Central memory CD8-positive, alpha-beta T cell (primary cell): ENCODE measurements at places on chromosomes 7 and 10.

GRCh38 chr7:122652876-122653275 lies 46.0 kb downstream of the RNF133 start:
- H3K4me1 ChIP-seq: no peaks in the 10 kb centered on the region
- H3K27ac ChIP-seq: no peak overlapping the region
- H3K4me3 ChIP-seq: no peak overlapping the region
- no peaks in the 10 kb centered on the region for H3K27me3 ChIP-seq
- H3K36me3 ChIP-seq: no peaks in the 10 kb centered on the region

- peak overlapping the region; percentile 46 for H3K27ac ChIP-seq
- H3K4me1 ChIP-seq: peaks cover 39% of the 10 kb centered on the region
- H3K4me3 ChIP-seq: no peak overlapping the region
- DNase-seq: no peak
These were observed 90.3 kb downstream of the INPP5A start for GRCh38 chr10:132627666-132628531.

GRCh38 chr7:5433181-5433580 lies 9.5 kb upstream of the TNRC18 start:
- no peak for DNase-seq
- H3K4me3 ChIP-seq: no peak overlapping the region
- no peak overlapping the region for H3K27ac ChIP-seq
- peaks cover 59% of the 10 kb centered on the region for H3K27me3 ChIP-seq
- peaks cover 6% of the 10 kb centered on the region for H3K4me1 ChIP-seq

GRCh38 chr7:106339513-106340246 lies 54.9 kb upstream of the NAMPT start:
- H3K4me1 ChIP-seq: no peaks in the 10 kb centered on the region
- no peak for DNase-seq
- no peak overlapping the region for H3K27ac ChIP-seq

GRCh38 chr10:71476228-71477011 lies 79.7 kb downstream of the CDH23 start:
- H3K4me3 ChIP-seq: no peak overlapping the region
- H3K4me1 ChIP-seq: no peaks in the 10 kb centered on the region
- no peak overlapping the region for H3K27ac ChIP-seq
- H3K27me3 ChIP-seq: peaks cover 33% of the 10 kb centered on the region

- DNase-seq: no peak
- peaks cover 8% of the 10 kb centered on the region for H3K4me1 ChIP-seq
- no peak overlapping the region for H3K27ac ChIP-seq
- peaks cover 55% of the 10 kb centered on the region for H3K27me3 ChIP-seq
These were observed 5.7 kb downstream of the ELN start for GRCh38 chr7:74033372-74034311.

- DNase-seq: no peak
- H3K27ac ChIP-seq: no peak overlapping the region
- H3K4me3 ChIP-seq: no peak overlapping the region
- H3K36me3 ChIP-seq: peaks cover 2% of the 10 kb centered on the region
- H3K27me3 ChIP-seq: no peaks in the 10 kb centered on the region
These were observed 393.6 kb upstream of the CELF2 start for GRCh38 chr10:10623958-10624566.

DNA sequence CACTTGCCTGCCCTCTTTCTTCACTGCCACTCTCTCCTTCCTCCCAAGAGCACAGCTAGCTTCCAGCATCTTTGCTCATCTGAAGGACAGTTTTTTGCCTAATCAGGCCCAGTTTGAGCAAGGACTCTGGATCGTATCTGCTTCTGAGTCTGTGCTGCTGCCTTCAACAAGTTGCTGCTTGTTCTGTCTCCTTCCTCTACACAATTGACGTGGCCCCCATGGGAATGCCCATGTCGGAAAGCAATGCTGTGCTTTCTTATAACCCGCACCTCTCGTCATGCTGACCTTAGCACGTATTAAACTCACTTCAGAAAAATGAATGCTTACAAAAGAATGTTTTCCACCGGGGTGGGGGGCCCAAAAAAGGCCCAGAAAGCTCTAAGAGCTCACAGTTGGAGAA lies 324.7 kb upstream of the C7orf33 start:
- no peak overlapping the region for H3K27ac ChIP-seq
- DNase-seq: no peak
- peaks cover 49% of the 10 kb centered on the region for H3K27me3 ChIP-seq
- H3K36me3 ChIP-seq: no peaks in the 10 kb centered on the region
- no peak overlapping the region for H3K4me3 ChIP-seq

DNA sequence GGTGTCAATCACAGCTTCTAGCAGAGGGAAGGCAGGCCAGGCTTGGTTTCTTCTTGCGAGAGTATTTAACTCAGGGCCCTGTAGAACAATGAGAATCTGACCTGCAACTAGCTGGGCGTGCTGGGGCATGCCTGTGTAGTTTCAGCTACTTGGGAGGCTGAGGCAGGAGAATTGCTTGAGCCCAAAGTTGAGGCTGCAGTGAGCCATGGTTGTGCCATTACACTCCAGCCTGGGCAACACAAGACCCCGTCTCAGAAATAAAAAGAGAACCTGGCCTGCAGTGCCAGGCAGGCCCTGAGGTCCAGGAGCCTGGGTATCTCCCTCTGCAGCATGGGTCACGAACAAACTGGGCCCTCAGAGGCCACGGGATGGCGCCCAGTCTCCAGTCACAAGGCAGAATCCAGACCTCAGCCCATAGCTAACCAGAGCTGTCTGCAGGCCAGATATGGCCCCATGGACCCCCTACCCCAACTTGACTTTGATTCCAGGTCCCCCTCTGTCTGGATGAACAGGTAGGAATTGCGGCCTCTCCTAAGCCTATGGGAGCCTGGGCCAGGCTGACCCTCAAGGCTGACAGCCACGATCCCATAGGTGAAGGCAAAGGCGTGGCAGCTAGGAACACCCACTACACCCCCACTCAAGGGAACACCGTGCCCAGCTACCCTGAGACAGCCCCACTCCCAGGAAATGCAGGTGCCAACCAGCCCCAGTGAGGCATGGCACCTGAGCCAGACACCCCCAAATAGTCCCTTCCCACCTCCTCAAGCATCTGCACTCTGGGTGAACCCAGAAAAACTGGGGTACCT lies 102.7 kb upstream of the TNRC18 start:
- no peak for DNase-seq
- H3K27ac ChIP-seq: peak overlapping the region; percentile 96
- peaks cover 70% of the 10 kb centered on the region for H3K36me3 ChIP-seq
- H3K4me1 ChIP-seq: peaks cover 47% of the 10 kb centered on the region
- no peaks in the 10 kb centered on the region for H3K27me3 ChIP-seq
- H3K4me3 ChIP-seq: peak overlapping the region; percentile 99

DNA sequence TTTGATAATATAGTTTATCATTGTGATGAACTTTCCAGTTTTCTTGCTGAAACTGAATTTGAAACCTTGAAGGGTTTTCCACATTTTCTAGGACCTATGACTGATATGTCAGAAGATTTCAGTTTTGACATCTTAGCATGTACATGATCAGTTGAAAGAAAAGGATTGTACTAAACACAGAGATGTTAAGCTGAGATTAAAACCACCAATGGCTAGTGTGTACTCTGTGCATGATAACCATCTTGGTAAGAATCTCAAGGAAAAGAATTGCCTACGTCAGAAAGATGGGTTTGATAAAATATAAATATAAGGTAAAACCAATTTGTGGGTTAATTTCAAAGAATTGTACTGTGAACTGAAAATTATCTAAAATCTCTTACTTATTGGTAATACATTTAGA lies 776.4 kb downstream of the GATA3 start:
- no peak overlapping the region for H3K27ac ChIP-seq
- H3K4me3 ChIP-seq: no peak overlapping the region
- H3K4me1 ChIP-seq: no peaks in the 10 kb centered on the region
- H3K27me3 ChIP-seq: peaks cover 10% of the 10 kb centered on the region

- no peaks in the 10 kb centered on the region for H3K4me1 ChIP-seq
- no peak overlapping the region for H3K4me3 ChIP-seq
- DNase-seq: no peak
- H3K27ac ChIP-seq: peak overlapping the region; percentile 32
- no peaks in the 10 kb centered on the region for H3K27me3 ChIP-seq
- peaks cover 17% of the 10 kb centered on the region for H3K36me3 ChIP-seq
These were observed 42.8 kb downstream of the NSUN6 start for GRCh38 chr10:18608596-18608995.

- peaks cover 6% of the 10 kb centered on the region for H3K4me1 ChIP-seq
- H3K27ac ChIP-seq: no peak overlapping the region
- peaks cover 62% of the 10 kb centered on the region for H3K27me3 ChIP-seq
- peaks cover 2% of the 10 kb centered on the region for H3K36me3 ChIP-seq
- DNase-seq: no peak
These were observed 83.8 kb downstream of the EBLN1 start for GRCh38 chr10:22133749-22134624.

DNA sequence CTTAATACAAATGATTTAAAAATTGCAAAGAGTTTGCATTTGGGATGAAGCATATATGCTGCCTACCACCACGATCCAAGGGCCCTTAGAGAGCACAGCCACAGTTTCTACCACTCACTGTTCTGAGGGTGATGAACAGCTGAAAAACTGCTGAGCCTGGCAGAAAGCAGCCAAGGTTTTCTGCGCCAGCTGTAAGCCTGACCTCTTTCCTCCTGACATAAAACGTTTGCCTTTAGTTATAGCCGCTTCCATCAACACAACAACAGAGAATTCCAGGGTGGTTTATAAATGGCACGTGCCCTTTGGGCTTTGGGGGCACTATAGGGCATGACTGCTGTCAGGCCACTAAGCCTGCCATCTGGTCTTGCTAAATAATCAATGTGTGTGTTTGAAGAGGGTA lies 222.8 kb downstream of the RELN start:
- no peak overlapping the region for H3K4me3 ChIP-seq
- H3K4me1 ChIP-seq: no peaks in the 10 kb centered on the region
- peaks cover 8% of the 10 kb centered on the region for H3K27me3 ChIP-seq
- H3K27ac ChIP-seq: no peak overlapping the region

- peak; percentile 10 for DNase-seq
- H3K27me3 ChIP-seq: no peaks in the 10 kb centered on the region
- peaks cover 14% of the 10 kb centered on the region for H3K36me3 ChIP-seq
- peaks cover 13% of the 10 kb centered on the region for H3K4me1 ChIP-seq
- H3K4me3 ChIP-seq: no peak overlapping the region
These were observed 62.5 kb downstream of the CSGALNACT2 start for GRCh38 chr10:43200538-43201390.

DNA sequence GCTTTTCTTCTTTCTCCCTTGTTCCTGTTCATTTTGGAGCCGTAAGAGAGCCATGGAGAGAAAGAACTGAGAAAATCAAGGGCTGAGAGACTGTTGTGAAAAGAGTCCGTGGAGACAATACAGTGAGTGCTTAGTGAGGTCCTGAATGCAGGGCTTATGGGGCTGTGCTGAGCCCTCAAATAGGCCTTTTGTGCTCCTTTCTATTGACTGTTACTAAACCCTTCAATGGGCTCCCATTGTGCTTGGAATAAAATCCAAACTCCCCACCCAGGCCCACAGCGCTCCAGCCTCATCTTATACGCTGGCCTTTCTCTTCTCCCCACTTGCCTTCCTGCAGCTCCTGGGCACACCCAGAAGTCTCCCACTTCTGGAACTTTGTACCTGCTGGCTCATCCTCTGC lies 243.1 kb upstream of the HABP2 start:
- no peak for DNase-seq
- H3K4me1 ChIP-seq: no peaks in the 10 kb centered on the region
- H3K27me3 ChIP-seq: peaks cover 56% of the 10 kb centered on the region
- H3K36me3 ChIP-seq: no peaks in the 10 kb centered on the region
- H3K4me3 ChIP-seq: no peak overlapping the region

DNA sequence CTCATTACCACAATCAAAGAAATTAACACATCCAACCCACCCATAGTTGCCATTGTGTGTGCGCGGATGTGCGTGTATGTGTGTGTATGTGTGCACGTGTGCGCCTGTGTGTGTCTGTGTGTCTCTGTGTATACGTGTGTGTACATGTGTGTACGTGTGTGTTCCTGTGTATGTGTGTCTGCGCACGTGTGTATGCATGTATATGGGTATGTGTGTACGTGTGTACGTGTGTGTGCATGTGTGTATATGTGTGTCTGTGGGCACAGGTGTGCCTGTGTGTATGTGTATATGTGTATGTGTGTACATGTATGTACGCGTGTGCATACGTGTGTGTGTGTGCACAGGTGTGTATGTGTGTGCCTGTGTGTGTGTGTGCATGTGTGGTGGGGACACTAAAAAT lies 48.9 kb downstream of the EGFR start:
- no peak overlapping the region for H3K4me3 ChIP-seq
- no peaks in the 10 kb centered on the region for H3K36me3 ChIP-seq
- no peak overlapping the region for H3K27ac ChIP-seq
- no peaks in the 10 kb centered on the region for H3K4me1 ChIP-seq

- H3K27me3 ChIP-seq: no peaks in the 10 kb centered on the region
- H3K4me3 ChIP-seq: no peak overlapping the region
- H3K4me1 ChIP-seq: peaks cover 5% of the 10 kb centered on the region
- peaks cover 2% of the 10 kb centered on the region for H3K36me3 ChIP-seq
These were observed 39.2 kb upstream of the CARD11 start for GRCh38 chr7:3082831-3083230.

DNA sequence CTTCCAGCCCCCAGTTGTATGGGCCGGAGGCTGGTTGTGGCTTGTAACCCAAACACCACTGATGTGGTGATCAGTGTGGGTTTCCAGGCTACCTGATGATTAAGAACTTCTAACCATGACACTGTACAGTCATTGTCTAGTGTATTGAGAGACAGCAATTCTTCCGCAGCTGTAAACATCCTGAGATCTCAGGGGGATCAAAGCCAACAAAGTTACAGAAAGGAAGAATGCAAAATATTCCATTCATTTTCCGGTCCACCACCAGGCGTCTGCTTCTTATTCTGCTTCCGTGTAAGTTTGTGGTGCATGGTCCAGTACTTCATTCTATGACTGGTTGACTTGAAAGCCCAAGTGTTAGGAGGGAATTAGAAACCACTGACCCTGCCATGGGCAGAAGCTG lies 10.3 kb upstream of the GLI3 start:
- no peaks in the 10 kb centered on the region for H3K36me3 ChIP-seq
- no peak overlapping the region for H3K27ac ChIP-seq
- no peaks in the 10 kb centered on the region for H3K4me1 ChIP-seq
- H3K27me3 ChIP-seq: no peaks in the 10 kb centered on the region

DNA sequence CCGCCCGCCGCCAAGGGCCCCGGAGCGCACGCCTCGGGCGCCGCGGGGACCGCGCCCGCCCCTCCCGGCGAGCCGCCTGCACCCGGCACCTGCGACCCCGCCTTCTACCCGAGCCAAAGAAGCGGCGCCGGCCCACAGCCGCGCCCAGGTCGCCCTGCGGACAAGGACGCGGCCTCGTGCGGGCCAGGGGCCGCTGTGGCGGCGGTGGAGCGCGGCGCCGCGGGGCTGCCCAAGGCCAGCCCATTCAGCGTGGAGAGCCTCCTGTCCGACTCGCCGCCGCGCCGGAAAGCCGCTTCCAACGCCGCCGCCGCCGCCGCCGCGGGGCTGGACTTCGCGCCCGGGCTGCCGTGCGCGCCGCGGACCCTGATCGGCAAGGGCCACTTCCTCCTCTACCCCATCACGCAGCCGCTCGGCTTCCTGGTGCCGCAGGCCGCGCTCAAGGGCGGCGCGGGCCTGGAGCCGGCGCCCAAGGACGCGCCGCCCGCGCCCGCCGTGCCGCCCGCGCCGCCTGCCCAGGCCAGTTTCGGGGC lies 3.5 kb downstream of the UNCX start:
- H3K4me1 ChIP-seq: peaks cover 10% of the 10 kb centered on the region
- H3K36me3 ChIP-seq: peaks cover 28% of the 10 kb centered on the region
- peak overlapping the region; percentile 81 for H3K27ac ChIP-seq
- no peak for DNase-seq
- H3K27me3 ChIP-seq: peaks cover 81% of the 10 kb centered on the region
- H3K4me3 ChIP-seq: no peak overlapping the region

- no peaks in the 10 kb centered on the region for H3K27me3 ChIP-seq
- H3K27ac ChIP-seq: no peak overlapping the region
- H3K36me3 ChIP-seq: peaks cover 2% of the 10 kb centered on the region
- no peak overlapping the region for H3K4me3 ChIP-seq
- H3K4me1 ChIP-seq: peaks cover 22% of the 10 kb centered on the region
- no peak for DNase-seq
These were observed 19.2 kb downstream of the ST8SIA6 start for GRCh38 chr10:17435187-17435586.
